ENCODE measurements at places on chromosomes 3 and 15.

DNA sequence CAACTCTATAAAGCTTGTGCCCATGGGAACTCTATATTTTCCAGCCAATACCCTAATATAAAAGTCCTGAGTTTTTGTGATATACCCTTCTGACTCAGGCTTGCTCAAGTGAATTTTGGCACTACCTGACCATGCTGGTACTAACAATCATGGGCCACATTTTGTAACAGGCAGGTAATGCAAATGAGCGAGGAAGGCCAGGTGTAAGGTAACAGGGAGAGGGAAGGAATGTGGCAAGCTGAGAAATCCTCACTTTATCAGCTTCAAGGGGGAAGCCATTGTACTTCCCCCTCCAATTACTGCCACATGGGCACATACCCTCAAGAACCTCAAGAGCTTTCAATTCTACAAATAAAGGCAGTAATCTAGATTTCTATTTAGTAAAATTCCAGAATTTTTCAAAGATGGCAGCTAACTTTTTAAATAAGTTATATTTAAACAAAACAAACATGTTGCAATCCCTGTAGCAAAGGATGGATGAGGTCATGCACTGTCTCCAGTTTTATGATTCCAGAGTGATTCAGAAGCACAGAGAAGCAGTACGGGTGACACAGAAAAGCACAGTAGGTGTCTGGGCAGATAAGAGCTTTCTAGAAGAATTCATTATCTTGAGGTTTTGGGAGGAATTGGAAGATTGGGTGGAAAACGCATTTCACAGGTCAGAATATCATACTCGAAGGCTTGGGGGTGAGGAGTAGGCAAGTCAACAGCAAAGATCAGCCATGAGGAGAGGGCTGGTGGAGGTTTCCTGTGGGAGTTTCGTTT lies 87.6 kb downstream of the FOXP1 start:
- no peak for DNase-seq

- no peak for DNase-seq
Observed at GRCh38 chr15:69074001-69074842, 59.7 kb downstream of the NOX5 start.

- no peak for DNase-seq
Observed at GRCh38 chr15:27490867-27491595, 520.0 kb downstream of the GABRG3 start.

DNA sequence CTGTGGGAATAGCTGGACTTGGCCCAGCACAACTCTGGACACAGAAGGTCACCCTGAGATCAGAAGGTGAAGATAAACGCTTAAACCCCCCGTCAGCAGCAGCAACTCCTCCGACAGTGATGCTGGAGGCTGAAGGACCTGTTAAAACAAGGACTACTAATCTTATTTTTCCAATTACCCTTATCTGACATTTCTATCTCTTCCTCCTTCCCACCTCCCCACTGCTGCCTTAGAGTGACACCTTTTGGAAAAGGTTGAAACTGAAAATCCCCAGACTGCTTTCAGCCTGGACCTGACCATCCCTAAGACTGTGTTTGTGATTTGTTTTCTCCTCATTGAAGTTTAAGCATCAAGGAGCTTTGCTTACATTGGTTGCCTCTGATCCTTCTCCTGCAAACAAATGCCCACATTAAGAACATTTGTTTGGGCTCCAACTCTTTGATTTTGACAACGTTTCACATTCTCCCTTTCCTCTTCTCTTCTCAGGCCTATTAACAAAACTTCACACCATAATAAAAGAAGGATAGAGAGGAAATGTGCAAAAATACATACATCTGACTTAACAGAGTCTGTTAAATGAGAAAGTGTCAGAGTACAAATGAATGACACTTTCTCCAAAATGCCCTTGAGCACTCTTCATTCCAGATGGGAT lies 410.6 kb upstream of the WNT5A start:
- DNase-seq: no peak

- DNase-seq: no peak
Observed at GRCh38 chr15:65370885-65371284, 6.9 kb downstream of the IGDCC3 start.

DNA sequence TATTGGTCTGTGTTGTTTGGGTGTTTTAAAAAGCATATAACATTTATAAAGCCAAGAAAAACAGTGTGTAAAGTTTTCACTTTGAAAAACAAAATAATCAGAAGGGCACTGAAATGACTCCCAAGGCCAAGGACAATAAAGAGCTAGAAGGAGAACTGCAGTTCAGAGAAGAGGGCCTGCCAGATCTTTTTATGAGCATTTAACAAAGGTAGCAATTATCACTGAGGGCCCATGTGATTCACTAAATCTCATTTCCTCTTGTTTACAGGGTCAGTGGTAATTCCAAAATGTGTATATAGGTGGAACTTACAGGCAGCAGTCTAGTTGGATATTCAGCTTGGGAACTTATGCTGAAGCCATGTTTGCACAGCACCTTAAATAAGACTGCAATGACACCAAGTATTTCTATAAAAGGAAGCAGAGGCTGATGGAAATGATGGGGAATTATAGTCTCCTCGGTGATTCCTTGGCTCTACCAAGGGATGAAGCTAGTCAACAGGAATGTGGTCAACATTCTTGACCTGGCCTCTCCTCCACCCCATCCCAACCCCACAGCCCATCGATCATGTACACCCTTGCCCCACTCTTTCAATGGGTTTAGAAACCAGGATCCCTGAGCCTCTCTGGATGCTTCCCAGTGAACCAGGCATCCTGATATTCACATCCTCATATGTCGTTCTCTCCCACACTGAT lies 54.4 kb upstream of the THUMPD3 start:
- DNase-seq: no peak

- DNase-seq: no peak
Observed at GRCh38 chr3:47482366-47482765, 6.6 kb upstream of the SCAP start.

GRCh38 chr15:85554852-85555521 lies 174.6 kb downstream of the AKAP13 start:
- no peak for DNase-seq

GRCh38 chr3:59266551-59266950 lies 216.7 kb upstream of the CFAP20DC start:
- DNase-seq: no peak

DNA sequence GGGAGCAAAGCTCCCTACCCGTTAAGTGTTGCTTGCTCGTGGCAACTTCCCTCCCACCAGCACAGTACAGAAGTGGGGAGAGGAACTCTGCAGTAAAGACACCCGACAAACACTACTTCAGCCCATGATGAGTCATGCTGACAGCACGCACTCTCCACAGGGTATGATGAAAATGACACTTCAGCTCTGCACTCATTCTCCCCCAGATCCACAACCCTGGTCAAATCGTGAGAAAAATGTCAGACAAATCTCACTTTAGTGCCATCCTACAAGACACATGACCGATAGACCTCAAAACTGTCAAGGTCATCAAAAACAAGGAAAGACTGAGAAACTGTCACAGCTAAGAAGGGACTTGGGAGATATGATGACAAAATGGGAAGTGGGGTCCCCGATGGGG lies 278.9 kb downstream of the OCA2 start:
- DNase-seq: no peak
